ENCODE measurements at places on chromosomes 11 and 22. TPM values are rescaled to one million over a fixed set of nuclear protein-coding genes. Genes with fewer than 3 reads are reported as not detected.

Gene CLTCL1
- total RNA-seq = 6.4 TPM

Gene GRAP2
- 2.2 TPM for total RNA-seq

Gene TMEM135
- total RNA-seq = 28.2 TPM

Gene OR51B5
- total RNA-seq = 15.1 TPM

Gene CSKMT
- total RNA-seq = 4.5 TPM

DNA sequence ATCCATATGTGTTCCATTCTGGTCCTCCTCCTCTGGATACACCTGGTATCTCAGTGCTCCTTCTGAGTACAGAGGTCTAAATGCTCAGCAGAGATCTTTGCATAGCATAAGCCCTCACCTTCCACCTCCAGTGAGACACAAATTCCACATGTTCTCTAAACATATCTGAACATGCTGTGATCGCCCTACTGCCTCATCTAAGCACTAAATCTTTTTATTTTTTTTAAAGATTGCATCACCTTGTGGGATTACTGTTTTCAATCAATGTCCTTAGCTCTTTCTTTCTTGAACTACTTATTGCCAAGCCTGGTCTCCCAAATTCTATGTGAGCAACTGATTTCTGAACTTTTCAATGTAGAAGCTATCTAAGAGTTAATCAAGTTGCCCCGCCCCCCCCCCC is 113.4 kb downstream of the TRPC6 start:
- DNase-seq = no peak

DNA sequence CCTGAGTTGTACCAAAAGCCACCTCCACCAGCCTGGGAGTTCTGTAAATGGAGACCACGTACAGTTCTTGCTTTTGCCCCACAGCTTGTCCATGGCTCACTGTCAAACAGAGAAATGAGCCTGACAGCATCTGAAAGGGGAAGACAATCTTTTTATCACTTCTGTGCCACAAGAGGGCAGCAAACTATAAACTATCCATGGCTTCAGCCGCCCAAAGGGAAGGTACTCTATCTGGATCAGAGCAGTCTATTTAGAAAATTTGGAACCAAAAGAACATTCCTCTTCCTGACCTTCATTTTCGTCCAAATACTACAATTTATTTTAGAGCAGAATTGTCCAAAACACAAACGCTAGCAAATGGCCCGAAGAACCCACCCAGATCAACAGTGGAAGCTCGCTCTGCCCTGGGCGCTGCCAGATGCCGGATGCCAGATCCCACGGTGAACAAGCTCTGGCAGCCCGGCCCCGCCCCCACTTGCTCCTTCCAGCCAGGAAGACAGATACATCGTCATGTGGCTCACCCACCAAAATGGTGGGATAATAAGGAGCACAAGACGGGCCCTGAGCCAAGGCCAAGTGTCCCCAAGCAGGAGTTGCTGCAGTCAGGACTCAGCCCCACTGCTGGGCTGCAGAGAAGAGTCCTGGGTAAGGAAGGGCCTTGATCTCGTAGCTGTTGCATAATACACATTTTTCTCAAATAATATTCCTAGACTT is 23.9 kb upstream of the SCGB1A1 start:
- DNase-seq = peak; percentile 85

DNA sequence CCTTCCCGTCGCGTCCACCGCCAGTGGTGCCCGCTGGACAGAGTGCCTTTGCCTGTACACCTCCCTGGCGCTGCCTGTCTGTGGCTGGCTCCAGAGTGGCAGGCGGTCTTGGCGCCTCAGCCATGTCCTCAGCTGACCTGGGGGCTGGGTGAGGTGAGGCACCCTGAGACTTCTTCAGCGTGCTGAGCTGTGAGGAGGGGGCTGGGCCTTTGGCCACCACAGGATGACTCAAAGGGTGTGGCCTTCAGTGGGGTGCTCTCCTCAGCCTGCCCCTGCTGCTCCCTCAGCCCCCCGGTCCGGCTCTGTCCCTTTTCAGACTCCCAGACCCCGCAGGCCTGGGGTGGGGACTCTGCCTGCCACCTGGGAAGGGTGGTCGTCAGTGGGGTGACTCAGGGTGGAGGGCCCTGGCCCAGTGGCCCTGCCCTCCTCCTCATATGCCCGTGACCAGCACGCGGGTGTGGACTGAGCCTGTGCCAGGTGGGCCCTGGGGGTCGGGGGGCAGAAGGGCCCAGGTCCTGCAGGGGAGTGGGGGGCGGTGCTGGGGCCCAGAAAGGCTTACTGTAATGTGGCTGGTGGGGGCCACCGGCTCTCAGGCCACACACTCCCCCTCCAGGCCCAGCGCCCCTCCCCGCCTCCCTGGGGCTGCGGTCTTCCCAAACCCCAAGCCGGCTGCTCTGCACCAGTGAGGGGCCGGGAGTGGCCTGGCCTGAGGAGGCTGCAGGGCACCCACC is 15.9 kb downstream of the CRELD2 start:
- no peak for DNase-seq

DNA sequence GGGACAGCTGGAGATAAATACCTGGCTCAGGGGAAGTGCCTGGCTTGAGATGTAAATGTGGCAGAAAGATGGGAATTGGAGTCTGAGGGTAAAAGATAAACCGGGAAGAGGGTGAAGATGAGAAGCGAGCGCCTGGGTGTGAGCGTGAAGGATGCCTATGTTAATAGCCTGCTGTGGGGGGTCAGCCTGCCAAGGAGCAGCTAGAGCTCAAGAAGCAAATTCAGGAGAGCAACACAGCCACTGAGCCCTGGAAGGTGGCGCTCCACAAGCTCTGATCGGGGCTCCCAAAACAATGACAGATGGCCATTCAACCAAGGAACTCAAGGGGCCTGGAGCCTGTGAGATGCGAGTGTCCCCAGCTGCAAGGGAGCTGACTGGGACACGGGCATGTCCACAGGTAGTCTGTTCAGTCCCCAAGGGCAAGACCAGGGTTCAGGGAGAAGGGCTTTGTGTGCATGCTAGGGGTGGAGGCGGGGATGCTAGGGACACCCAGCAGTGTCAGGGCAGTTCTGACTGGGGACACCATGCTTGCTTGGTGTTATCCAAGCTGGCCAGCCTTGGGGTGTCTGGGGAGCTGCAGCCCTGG is 2.8 kb downstream of the GSC2 start:
- no peak for DNase-seq

- no peak for DNase-seq
These were observed 8.3 kb upstream of the DCHS1 start for GRCh38 chr11:6663794-6664469.

DNA sequence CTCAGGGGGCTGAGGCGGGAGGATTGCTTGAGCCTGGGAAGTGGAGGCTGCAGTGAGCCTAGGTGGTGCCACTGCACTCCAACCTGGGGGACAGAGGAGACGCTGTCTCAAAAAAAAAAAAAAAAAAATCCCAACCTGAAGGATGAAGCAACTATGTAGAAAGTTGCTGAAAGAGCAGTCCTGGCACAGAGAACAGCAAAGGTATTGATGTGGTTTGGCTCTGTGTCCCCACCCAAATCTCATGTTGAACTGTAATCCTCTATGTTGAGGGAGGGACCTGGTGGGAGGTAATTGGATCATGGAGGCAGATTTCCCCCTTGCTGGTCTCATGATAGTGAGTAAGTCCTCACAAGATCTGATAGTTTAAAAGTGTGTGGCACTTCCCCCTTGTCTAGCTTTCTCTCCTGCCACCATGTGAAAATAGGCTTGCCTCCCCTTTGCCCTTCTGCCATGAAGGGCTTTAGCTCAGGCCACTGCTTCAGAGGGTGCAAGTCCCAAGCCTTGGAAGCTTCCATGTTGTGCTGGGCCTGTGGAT is 10.7 kb upstream of the SERPING1 start:
- no peak for DNase-seq

DNA sequence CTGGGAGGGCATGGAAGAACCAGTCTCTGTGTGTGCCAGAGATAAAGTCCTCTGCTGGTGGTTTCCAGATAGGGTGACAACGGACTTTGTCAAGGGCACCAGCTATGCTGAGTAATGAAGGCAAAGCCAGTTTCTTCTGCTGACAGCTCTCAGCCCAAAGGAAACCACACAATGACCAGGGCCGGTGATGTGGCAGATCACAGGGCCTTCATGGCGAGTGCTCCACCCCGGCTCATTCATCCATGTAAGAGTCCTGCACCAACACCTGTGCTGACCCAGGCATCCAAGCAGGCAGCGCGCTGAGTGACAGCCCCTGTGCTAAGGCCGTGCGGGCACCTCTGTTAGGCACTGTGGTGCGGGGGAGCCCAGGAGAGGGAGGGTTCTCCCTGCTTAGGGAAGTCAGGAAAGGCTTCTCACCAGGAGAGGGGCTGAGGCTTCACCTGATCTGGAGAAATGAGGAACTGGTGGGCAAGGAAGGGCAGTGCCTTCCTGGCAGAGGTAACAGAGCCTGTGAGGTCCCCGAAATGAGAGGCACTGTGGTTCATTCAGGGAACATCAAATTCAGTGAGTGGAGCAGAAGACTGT is 33.8 kb downstream of the TP53I11 start:
- DNase-seq = no peak

DNA sequence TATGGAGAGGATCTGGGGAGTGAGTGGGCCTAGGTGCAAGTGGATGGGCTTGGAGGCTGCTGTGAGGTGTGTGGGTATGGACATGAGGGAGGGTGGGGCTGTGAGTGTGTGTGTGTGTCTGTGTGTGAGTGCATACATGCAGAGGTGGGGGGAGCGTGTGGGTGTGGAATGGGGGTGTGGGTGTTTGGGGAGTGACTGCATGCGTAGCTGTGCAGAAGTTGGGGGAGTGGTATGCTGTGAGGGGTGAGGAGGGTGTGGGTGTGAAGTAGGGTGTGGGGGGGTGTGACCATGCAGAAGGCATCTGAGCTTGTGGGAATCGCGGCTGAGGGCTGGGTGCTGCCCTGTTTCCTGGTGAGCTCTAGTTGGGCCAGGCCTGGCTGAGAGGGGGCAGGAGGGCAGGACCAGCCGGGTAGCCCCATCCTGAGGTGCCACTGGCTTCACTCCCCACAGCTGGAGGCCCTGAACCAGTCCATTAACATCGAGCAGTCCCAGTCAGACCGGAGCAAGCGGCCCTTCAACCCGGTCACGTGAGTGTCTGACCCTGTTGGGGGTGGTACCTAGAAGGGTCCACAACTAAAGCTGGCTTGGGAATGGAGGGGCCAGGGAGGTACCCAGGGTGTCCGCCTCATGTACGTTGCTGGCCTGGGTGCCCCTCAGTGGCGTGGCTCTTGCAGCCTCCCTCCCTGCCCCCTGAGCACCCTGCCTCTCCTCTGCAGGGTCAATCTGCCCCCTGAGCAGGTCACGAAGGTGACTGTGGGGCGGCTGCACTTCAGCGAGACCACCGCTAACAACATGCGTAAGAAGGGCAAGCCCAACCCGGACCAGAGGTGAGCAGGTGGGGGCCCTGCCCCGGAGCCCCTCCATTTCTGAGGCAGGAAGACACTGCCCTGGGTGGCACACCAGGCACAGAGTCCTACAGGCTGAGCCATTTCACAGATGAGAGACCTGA is 16.5 kb downstream of the TMEM258 start:
- DNase-seq = no peak

GRCh38 chr11:41457216-41458014 is 2.0 kb downstream of the LRRC4C start:
- DNase-seq = no peak

DNA sequence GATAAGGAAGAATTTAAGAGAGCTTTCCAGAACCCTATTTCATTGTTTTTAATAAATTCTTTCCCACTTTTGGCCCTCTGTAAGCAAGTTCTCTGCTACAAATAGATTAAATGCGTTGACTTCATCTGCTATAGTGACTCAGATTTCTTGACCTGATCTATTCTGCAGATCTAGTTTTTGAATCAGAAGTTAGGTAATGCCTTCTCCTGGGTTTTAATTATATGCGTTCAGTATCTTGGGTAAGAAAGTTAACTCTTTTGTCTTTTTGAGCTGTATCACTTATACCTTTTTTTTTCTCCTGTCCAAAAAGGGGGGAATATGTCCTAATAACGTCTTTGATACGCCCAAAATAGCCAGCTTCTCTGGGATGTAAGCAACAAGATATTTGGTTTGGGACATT is 2.4 kb upstream of the HEPHL1 start:
- no peak for DNase-seq

- DNase-seq = no peak
These were observed 113.6 kb downstream of the BARX2 start for GRCh38 chr11:129489249-129489648.

GRCh38 chr11:59267736-59268475 is 55.2 kb upstream of the MPEG1 start:
- no peak for DNase-seq

- DNase-seq = no peak
These were observed at the start of gene MYOD1 for GRCh38 chr11:17719028-17719937. Gene MYOD1, plus strand, starts transcription at chr11:17719571. Its CDS starts 212 bp downstream, at chr11:17719783.
